ENCODE measurements at places on chromosomes 7 and 10. TPM values are rescaled to one million over a fixed set of nuclear protein-coding genes. Genes with fewer than 3 reads are reported as not detected.

DNA sequence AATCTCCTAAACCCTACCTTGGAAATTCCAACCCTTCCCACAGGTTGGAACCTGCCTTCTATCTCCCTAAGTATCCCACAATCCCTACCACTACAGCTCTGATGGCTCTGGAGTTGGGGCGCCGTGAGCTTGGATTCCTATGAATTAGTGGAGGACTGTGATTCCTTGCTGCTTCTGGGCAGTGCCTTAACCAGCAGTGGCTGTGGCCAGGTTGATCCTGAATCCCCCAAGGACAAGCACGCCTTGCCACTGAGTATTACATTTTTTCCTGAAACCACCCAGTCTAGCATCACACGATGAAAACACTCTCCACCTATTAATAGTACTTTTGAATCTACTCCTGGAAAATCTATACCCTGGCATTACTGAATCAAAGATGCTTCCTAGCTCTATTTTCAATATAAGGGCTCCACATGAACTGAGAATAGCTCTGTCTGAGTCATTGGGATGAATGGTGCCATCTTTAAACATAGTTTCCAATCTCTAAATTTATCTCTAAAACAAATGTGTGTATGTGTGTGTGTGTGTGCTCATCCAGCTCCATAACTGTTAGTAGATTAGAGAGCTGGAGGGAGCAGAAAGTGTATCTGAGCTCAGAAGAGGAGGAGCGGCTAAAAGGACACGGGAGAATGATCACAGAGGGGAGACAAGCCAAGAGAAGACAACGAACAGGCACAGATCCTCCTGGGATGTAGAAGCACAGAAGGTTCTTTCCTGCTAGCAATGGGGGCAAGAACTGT, 11.9 kb upstream of the INPP5F start:
- DNase-seq: no peak

The VSIR gene
- 61.5 TPM for total RNA-seq

GRCh38 chr7:23100697-23101096, 4.9 kb upstream of the KLHL7 start:
- DNase-seq: no peak

GRCh38 chr10:4545062-4545461, 280.9 kb upstream of the AKR1E2 start:
- no peak for DNase-seq

DNA sequence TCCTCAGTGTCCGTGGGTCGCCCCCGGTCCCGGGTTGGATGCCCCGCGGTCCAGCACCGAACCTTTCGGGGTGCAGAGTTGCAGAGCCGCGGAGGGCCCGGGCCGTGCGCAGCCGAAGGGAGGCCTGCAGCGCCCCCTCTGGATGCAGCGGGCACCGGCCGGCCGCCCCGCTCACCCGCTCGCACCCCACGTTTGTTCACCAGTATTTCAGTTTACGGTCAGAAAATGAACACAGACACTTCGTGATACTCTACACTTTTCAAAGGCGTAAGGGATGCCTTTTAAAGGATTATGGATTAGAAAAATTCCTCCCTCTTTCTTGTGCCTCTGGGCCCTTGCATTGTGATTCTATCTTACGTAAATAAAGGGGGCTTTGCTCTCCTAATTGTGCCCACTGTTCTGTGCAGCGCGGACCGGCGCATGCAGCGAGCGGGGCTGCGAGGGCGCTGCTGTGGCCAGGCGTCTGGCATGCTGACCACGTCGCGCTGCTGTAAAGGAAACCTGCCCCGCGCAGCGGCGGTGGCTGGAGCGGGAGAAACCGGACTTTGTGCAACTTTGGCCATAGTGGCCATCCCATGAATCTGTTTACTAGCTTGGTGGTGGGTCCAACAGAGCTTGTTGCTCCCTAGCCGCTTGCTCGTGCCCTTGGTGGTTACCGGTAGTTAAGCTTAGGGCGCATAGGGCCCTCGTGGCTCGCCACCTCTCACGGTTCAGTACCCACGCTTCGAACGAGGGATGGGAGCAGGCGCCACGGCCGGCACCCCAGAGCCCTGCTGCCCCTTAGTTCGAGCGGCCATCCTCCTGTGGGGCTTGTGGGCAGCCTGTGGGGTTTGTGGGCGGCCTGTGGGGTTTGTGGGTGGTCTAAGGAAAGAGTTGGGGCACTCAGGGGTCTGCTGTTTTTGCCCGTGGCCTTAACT, 739 bp upstream of the MEST start:
- DNase-seq: peak; percentile 37

DNA sequence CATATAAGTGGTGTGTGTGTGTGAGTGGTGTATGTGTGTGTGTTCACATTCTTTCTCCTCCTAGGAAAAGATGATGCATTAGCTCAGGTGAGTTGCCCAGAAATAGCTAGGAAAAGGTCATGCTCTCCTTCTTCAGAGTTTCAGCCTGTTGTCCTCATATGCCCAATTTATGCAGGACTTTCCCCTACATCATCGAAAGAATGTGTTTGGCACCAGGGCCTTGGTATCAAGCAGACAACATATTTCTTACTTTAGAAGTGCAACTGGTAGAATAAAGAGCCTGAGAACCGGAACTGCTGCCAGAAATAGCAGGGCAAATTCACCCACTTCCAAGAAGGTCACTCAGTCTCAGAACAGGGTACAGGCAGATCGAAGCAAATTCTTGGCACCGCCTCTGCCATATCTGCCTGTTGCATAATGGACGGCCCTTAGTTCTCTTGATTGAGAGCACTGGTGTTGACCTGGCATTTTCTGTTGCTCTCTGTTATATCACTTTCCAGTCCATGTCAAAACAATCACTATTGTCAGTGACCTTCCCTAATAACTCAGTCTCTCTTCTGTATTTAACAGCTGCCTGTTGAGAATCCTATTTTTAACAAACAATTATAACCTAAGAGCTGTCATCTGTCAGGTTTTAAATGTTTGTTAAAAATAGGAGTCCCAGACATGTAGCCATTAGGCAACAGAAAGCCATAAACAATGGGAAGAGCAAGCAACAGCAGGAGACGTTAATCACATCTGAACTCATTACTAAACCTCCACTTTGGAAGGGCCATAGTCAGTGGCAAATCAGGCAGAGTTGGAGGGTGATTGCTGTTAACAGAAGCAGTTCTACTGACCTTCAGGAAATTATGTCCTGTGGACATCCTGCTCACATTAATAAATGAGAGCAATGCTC, 20.7 kb downstream of the ADRB1 start:
- DNase-seq: no peak

- no peak for DNase-seq
Observed at GRCh38 chr10:99945263-99945662, 64.5 kb downstream of the DNMBP start.

- DNase-seq: no peak
Observed at GRCh38 chr10:38027986-38028385, 17.5 kb downstream of the ZNF33A start.

DNA sequence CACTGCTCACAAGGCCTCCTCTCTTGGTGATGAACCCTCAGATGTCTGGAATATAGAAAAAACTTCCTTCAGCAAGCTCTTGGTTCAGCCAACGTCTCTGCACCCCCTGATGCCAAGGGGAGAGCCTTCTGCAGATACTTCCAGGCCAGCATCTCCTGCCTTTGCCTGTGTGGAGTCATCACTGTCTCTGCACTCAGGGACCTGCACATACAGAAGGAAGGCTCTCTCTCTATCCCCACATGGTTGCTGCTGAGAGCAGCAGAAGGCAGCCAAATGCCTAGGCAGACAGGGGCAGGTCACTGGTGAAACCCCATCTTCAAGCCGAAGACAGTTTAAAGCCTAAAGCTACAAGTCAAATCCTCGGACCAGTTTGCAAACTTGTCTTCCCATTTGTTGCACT, 137.6 kb downstream of the WDR11 start:
- DNase-seq: no peak

GRCh38 chr7:112262855-112263487, 56.5 kb downstream of the ZNF277 start:
- DNase-seq: no peak

GRCh38 chr7:122544463-122544862, 154.5 kb downstream of the RNF133 start:
- DNase-seq: peak; percentile 10
